ENCODE measurements at places on chromosomes 16 and 17.
A peak's percentile ranks its signal among the peaks of the same experiment; 100 is the strongest.

DNA sequence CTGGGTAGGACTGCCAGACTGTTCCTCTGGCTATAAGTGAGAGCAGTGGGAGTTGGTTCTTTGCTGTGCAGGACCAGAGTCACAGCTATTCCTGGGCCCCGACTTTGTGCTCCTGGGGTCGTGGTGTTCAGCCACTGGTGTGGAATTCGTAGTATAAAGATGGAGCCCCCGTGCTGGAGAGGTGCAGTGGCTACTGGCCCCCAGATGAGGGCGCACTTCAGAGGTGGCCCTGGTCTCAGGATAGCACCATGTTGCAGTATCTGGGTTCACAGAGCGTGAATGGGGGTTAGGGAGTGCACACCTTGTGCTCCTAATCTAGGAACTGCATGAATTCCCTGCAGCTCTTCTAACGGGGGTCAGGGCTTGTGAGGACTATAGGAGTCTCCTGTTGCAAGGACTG lies 21.1 kb downstream of the TANC2 start:
- DNase-seq: no peak

DNA sequence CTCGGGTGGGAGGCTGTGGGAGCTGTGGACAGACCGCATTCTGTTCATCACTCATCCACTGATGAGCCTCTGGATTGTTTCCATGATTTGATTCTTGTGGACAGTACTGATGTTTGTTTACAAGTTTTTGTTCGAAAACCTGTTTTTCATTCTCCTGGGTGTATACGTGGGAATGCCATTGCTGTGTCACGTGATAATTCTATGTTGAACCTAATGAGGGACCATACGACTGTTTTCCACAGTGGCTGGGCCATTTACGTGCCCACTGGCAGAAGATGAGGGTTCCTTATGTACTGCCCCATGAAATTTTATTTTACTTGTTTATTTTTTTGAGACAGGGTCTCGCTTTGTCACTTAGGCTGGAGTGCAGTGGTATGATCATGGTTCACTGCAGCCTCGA lies 2.6 kb upstream of the ALG1 start:
- DNase-seq: no peak

- DNase-seq: no peak
Observed at GRCh38 chr17:3929181-3929580, 12.9 kb upstream of the P2RX1 start.

DNA sequence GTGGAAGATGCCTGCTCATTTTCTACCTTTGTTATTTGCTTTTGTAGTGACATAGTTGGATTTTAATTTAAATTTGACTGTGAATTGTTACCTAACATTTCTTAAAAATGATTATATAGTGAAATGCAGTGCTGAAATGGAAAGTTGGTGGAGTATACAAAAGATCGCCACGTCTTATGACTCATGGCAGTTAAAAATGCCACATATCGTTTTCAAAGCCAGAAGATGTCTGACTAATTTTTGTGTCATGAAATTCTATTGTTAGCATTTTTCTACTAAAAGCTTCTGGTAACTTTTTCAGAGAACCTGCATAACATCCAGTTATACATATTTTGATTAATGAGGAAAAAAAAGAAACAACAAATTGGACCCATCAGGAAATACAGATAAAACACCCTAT lies 20.6 kb downstream of the MAP2K4 start:
- DNase-seq: peak; percentile 85

DNA sequence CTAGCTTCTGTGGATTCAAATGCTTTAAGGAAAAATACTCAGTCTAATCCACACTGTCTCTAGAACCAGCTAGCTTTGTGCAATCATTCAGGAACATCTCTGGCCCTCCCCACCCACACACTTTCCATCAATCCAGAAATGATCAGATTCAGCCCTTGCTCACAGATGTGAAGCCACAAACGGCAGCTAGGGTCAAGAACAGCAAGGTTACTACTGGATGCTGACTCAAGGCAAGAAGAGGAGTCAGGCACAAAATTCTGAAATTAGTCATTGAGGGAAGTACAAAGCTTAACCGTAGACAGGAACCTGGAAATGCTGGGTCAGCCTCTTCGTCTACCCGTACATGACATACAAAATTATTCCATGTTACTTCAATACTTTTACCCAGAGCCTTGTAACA lies 174.6 kb downstream of the CDH13 start:
- DNase-seq: no peak

DNA sequence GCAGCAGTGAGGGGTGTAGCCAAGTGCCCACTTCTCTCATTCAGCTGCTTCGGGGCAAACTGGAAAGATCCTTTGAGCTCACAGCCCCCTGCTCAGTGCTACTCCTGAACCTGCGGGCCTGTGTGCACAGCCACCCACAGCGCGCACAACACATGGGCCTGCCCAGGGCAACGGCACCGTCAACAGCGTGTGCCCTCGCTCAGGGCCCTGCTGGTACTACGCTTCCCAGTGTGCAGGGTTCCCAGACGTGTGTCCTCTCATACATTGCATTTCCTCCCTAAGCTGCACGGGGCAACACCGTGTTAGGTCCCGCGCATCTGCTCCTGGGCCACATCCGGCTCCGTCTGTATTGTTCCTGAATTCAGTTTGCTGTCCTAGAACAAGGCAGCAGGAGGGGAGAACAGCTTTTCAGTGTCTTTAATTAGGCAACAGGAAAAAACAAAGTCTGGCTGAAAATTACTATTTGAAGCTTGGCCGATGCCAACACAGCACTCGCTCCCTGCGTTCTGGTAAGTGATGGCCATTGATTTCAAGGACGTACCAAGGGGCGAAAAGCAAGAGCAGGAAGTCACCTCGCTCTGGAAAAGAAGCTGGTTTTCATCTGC lies 15.2 kb downstream of the MRM3 start:
- DNase-seq: no peak

- DNase-seq: peak; percentile 86
Observed at GRCh38 chr17:78342449-78343186, 17.3 kb downstream of the SOCS3 start.

- DNase-seq: no peak
Observed at GRCh38 chr17:73265646-73266640, 4.3 kb upstream of the CPSF4L start.

DNA sequence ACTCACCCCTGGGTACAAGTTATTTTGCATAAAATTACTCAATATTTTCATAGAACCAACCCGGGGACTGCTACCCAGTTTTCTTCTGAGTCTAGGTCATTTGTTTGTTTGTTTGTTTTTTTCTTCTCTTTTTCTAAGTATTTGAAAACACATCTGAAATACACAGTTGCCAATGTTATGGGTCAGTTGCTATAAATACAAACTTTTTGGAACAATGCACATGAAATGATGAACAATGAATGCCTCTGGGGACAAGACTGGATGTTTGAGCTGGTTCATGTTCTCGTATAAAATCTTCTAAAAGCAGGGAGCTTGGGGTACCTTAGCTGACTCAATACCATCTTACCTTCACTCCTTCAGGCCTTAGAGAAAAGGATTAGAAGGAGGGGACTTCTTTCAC lies 30.5 kb downstream of the TMEM238L start:
- DNase-seq: no peak
